ENCODE measurements at places on chromosomes 13 and 19.
A peak's percentile ranks its signal among the peaks of the same experiment; 100 is the strongest.

- no peak for DNase-seq
Observed at GRCh38 chr19:7676854-7677253, at the start of gene MCEMP1. Gene MCEMP1, plus strand, starts transcription at chr19:7677090. Its CDS starts 31 bp downstream, at chr19:7677121.

GRCh38 chr13:66362485-66362884 is 867.7 kb downstream of the PCDH9 start:
- DNase-seq, result no peak

DNA sequence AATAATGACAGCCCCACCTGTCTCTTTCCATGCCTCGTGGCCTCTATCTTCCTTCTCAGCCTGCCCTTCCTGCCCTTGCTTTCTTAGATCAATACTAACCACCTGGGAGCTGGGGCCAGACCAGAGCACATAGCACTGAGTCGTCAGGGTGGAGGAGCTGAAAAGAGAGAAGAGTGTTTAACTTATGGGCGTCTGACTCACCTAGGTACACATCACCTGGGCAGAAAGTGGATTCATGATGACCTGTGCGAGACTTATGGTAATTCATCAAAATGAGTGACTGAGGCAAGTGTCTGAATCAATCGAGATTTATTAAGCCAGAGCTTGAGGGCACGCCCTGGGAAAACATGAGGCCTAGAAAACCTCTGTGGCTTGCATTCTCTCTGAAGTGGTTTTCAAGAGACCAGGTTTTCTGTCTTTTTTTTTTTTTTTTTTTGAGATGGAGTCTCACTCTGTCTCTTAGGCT is 19.2 kb downstream of the CEACAM6 start:
- DNase-seq, result no peak

- no peak for DNase-seq
Observed at GRCh38 chr13:58908019-58908679, 1255.6 kb downstream of the DIAPH3 start.

DNA sequence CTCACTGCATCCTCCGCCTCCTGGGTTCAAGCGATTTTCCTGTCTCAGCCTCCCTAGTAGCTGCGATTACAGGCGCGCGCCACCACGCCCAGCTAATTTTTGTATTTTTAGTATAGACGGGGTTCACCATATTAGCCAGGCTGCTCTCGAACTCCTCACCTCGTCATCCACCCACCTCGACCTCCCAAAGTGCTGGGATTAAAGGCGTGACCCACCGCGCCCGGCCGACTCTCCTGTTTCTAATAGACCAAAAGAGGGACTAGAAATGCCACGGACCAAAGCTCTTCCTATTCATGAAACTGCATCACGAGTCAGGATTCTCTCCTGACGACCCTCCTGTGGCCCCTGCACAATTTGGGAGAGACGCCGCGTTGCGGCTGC is 563 bp downstream of the ZNF43 start:
- DNase-seq, result no peak

GRCh38 chr19:343941-344624 is 513 bp downstream of the MIER2 start:
- peak; percentile 48 for DNase-seq

DNA sequence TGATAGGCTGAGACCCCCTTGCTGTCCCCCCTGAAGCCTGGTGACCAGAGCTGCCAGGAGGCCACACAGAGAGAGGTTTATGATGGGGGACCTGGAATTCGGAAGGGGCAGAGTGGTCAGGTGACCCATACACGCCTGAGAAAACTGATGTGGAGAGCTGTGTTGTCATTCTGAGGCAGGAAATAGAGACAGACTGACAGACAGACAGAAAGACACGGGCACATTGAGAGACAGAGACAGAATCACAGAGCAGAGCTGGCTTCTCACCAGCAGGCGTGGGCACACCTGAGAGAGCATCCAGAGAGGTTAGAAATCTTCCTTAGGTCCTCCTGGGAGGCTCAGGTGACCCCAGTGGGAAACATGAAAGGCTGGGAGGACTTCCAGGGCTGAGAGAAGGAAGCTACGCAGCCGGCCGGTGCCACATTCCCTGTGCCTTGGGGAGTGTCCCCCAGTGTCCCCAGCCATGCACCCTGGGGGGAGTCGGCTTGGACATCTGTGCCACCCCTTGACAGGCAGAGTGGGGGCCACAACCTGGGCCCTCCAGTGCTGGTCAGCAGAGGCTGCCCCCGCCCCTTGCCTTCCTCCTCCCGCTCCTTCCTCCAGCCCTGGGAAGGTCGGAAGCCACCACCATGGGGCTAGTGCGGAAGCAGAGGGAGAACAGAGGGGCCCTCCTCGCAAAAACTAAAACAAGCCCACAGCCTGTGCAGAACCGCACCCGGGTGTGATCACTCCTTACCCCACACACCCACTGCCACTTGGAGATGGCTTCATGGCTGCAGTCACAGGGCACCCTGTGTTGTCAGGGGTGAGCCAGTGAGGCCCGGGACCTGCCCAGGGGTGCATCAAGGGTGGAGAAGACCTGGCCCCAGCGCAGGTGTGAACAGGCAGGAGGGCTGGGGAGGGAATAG is 2.2 kb downstream of the FFAR1 start:
- DNase-seq, result no peak

- DNase-seq, result peak; percentile 1
Observed at GRCh38 chr13:68998056-68998455, 1109.6 kb upstream of the ATXN8OS start.

DNA sequence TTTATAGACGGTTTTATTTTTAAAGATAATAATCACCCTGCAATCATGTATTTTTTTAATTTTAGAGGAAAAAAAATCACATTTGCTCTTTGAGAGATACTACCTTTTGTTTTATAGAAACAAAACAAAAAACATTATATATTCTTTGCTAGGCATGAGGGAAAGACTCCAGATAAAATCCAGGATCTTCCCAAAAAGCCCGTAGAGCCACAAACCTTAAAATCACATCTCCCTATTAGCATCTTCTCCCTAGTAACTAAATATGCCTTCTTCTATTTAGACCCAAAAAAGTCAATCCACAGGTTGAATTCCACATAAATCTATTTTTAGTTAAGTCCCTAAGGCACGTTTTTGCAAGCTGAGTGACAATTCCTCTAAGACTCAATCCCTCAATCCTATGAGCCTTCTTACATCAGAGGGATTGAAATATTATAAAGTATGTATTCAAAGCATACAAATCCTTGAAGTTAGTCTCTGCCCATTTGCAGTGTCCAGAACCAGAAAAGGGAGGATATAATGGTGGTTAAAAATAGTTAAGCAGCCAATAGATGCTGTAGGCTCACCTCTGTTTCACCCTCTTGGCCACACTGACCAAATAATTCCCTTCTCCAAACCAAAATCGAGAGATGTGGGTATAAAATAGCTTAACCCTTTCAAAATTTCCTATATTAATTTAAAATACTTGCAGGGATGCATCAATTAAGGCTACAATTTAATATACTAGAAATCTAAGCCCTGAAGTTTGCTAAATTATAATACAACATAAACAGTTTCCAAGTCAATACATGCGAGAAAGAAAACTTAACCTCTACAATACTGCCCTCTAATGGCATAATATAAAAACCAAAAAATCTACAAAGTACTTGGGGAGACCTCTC is 64.0 kb downstream of the SERP2 start:
- DNase-seq, result peak; percentile 78

DNA sequence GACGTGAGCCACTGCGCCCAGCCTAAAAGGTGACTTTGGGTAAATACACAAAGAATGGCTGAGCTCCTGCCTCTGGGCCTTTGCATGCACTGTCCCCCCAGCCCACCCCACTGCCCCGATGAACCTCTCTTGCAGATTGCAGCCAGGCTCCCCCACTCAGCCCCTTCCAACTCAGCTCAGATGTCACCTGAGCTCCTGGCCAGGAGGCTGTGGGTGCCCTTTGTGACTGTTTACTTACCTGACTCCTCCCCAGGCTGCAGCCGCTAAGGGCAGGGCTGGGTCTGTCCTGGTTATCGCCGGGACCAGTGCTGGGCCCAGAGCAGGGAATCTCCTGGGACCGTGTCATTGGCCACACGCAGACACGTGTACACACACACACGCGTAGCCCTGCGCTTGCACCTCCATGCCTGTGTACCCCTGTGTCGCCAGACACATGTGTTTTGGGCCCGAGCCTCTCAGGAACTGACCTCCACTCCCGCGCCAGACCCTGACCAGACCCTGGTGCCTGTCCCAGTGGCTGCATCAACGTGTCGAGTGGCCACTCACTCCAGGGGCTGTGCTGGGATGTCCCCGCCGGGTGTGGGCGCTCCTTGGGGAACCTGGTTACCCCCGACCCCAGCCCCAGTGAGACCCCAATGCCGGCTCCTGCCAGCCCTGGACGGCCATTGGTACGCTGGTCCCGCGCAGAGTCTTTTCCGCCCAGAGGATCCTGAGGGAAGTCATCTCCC is 18.7 kb downstream of the EFNA2 start:
- DNase-seq, result no peak

DNA sequence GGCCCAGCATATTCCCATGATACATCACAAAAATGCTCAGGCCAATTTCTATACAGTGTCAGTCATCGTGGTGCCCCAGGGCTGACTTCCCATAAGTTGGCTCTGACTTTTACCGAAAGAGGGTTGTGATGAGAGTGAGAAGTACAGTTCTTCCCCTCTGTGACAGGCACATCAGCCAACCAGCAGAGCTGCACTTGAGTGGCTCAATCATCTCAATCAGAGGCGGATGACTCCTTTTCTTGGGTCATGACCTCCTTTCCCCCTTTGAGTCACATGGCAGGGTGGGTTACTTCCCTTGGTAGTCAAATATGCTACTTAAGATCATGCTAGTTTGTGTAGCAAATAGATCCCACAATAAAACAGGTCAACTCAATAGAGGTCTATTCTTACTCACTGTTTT is 6.9 kb upstream of the AMER2 start:
- DNase-seq, result no peak

- DNase-seq, result no peak
Observed at GRCh38 chr13:23845105-23845725, 44.0 kb downstream of the MIPEP start.

GRCh38 chr19:43688059-43688701 is 18.2 kb upstream of the PLAUR start:
- no peak for DNase-seq

DNA sequence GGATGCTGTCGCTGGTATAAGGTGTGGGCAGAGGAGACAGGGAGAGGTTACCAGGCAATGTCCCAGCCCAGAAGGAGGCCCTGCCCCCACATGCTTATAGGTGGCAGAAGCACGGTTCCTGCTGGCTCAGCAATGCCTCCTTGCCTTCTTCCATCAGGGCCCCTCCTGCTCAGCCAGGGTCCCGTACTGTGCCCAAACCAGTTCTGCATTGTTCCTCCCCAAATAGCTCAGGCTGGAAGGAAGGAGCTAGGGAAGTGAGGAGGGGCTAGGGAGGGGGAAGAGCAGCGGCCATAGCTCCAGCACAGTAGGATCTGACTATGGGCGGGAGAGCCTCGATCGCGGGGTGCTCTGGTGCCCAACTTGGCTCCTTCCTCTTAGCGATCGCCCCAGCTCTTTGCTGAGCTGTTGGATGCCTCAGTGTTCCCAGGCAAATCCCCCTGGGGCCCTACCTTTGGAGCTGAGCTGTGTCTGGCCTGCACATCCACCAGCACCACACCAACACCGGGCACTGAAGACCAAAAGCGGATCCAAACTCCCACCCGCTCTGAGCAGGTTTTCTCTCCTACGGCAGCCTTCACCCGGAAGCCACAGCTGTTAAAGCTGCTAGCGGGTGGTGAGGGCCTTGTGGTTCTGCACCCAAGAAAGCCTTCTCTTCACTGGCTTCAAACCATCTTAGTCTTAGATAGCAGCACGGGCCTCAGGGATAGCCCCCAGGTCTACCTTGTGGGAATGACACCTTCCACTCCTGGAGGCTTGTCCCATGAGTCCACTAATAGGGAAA is 32.1 kb upstream of the PEPD start:
- DNase-seq, result no peak

GRCh38 chr19:13428352-13428751 is 77.9 kb downstream of the CACNA1A start:
- no peak for DNase-seq

DNA sequence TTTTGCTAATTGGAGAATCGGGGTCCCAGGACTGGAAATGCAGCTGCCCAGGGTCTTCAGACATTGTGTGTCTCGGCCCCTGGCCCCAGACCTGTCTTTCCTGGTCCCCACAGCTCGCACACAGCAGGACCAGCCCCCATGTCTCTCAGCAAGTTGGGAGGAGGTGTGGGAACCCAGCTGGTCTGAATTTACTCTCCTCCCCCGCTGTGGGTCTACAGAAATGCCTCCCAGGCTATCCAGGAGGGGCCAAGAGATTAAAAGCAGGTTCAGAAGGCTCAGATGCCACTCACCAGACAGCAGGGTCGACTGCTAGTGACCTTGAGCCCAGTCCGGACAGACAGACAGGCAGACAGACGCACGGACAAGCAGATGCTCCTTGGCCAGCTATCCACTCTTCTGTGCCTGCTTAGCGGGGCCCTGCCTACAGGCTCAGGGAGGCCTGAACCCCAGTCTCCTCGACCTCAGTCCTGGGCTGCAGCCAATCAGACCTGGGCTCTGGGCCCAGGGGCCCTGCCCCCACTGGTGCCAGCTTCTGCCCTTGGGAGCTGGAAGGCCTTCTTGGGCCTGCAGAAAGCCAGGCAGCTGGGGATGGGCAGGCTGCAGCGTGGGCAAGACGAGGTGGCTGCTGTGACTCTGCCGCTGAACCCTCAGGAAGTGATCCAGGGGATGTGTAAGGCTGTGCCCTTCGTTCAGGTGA is at the start of gene DAND5:
TSS of gene DAND5 (plus strand) at position 285 of the 697 bp plus-strand sequence. CDS start at position 370, 85 bp downstream.
- no peak for DNase-seq

DNA sequence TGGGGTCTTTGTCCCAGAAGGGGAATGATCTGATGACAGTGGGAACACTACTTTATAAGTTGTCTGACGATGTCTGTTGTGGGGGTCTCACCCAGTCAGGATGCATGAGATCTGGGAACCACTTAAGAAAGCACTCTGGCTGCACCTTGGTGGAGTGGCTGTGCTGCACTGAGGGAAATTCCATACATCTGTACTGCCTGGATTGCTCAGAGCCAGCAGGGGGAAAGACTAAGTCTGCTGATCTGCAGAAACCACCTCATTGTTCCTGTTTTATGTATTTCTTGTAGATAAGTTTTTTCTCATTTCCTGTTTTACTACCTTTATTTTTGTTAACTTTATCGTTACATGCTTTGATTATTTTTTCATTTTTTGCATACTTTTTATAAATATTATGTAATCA is 27.3 kb downstream of the ZNF430 start:
- DNase-seq, result no peak

- DNase-seq, result no peak
Observed at GRCh38 chr19:41890936-41891335, 8.0 kb downstream of the ARHGEF1 start.

DNA sequence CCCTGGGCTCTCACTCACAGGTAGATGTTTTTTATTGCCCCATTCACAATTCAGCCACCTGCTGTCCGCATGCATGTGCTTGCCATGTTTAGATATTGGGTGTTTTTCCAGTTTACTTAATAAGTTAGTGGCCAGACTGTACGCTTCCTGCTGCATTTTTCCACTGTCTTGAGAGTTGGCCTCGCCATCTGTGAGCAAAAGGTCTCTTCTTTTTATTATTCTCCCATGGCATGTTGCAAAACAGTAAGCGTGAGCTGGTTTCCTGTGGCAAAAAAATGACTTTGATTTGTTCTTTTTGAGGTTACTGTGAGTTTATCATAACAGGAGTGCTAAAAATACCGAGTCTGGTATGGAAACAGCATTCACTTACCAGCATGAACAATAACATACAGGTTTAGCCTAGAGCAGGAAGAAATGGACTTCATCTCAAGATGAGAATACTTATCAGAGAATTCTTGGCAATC is 46.0 kb downstream of the SAE1 start:
- peak; percentile 53 for DNase-seq
